ENCODE measurements at places on chromosomes 7 and 10. TPM values are rescaled to one million over a fixed set of nuclear protein-coding genes. Genes with fewer than 3 reads are reported as not detected.

DNA sequence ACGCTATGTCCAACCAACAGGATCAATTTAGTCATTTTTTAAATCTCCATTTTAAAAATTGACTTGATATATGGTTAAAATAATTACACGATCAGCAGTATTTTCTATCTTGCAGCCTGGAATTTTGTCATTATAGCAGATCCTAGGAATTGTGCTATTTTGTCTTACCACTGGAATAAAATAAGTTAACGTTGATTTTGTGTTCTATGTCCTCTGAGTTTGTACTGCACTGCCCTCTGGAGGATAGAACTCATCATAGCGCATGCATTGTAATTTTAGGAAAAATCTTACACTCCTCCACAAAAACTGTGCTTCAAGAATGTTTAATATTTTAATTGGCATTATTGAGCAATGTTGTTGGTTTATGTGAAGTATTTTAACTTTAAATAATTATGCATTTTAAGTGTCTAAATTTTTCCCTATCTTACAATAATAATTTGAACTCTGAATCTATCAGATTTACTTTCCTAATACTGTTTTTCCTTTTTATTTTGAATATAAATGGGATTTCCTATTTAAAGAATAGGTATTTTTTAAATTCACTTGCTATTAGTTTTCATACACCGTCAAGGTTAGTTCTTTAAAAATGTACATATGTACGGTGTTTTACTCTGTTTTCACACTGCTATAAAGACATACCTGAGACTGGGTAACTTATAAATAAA is 220.1 kb downstream of the PPP1R3A start:
- no peak for DNase-seq

GRCh38 chr10:79116368-79116767 is 47.6 kb downstream of the ZMIZ1 start:
- no peak for DNase-seq

DNA sequence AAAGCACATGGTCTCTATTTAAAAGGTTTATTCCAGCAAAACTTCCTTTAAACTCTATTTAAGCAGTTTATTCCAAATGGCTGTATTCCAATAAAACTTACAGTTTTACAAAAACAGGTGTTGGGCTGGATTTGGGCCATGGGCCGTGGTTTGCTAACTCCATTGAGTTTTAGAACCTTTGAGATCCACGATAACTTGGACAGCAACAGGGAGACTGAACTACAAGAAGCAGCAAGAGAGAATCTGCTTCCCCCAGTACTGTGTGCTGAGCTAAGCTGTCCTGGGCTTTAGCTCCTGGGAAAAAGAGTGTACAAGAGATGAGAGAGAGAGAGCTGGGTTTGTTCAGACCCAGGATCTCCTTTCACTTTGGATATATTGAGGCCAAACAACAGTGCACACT is 204.0 kb upstream of the CELF2 start:
- DNase-seq: no peak

- no peak for DNase-seq
Measured at GRCh38 chr7:73520673-73521635, 1.1 kb downstream of the BAZ1B start.

DNA sequence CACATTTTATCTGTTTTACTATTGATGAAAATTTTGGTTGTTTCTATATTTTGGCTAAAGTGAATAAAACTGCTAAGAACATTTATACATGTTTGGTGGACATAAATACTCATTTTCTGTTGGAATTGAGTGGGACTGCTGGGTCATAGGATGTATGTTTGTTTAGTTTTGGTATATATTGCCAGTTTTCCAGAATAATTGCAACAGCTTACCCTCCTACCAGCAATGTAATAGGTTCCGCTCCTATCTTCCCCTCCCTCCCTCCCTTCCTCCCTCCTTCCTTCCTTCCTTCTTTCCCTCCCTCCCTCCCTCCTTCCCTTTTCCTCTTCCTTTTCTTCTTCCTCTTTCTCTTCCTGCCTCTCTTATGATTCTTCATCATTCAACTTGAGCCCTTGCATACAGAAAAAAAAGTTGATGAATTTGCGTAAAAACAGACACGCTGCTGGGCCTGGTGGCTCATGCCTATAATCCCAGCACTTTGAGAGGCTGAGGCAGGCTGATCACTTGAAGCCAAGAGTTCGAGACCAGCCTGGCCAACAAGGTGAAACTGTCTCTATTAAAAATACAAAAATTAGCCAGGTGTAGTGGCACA is 23.5 kb downstream of the VKORC1L1 start:
- no peak for DNase-seq

DNA sequence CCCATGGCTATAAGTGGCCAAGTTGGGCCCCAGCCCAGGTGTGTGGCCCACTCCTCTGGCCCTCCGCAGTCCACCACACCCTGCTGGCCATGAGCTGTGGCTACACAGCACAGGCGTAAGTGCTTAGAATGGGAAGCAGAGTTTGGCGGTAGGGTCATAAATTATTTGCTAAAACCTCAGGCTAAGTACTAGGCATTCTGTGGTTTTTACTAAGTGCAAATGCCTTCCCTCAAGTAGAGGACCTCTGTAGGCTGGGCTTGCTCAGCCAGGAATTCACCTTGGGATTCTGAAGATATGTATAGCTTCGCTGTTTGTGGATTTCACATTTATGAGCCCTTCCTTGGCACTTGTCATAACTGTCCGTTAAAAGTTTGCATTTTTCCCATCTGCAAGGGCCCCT is 44.8 kb upstream of the LOXL4 start:
- no peak for DNase-seq

DNA sequence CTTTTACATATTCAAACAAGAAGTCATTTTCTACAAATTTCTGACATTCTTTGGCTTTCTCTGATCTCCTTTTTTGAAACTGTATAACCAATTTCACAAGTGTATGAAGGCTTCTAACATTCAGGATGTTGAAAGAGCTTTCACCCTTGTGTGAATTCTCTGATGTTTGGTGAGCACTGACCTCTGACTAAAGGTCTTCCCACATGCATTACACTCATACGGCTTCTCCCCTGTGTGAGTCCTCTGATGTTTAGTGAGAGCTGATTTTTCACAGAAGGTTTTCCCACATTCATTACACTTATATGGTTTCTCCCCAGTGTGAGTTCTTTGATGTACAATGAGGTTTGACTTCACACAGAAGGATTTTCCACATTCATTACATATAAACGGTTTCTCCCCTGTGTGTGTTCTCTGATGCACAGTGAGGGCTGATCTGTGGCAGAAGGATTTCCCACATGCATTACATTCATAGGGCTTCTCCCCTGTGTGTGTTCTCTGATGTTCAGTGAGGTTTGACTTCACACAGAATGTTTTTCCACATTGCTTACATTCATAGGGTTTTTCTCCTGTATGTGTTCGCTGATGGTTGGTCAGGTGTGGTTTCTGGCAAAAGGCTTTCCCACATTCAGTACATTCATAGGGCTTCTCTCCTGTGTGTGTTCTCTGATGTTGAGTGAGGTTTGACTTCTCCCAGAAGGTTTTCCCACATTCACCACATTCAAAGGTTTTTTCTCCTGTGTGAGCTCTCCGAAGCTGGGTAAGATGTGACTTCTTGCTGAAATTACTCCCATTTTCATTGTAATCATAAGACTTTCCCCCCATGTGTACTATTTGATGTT is 25.7 kb downstream of the ZNF248 start:
- DNase-seq: no peak

DNA sequence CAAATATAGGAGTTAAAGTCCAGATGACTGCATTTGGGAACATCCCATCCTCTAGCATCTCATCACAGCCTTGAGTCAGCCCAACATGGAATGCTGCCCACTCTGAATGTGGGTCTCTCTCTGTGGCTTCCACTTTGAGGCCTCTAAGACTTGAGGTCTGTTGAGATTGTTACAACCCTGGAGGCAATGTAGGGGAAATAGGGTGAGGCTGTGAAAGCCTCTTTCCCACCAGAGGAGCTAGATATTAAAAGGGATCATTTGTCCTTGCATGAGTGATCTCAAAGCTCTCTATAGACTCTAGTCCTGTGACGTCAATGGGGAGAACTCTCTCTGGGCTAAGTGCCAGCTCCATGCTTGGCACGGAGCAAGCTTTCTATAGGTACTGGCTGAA is 6.4 kb upstream of the GOLGA7B start:
- no peak for DNase-seq

GRCh38 chr7:14414274-14414986 is 425.0 kb upstream of the ETV1 start:
- no peak for DNase-seq

DNA sequence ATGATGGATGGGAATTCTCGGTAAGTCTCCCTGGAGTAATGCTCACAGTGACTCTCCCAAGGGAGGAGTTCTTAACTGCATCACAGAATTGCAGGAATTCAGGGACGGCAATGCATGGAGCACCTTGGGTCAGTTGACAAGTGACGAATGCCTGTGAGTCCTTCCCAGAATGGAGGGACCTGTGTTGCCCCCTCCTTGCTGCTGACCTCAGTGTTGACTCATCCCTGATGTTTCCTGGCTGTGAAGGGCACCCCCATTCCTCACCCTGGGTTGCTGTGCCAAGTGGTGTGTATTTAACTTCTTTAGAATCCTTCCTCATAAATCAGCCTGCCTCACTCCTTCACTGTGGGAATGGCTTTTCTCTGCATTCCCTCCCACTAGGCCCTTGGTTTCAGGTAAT is 98.9 kb downstream of the LRMDA start:
- DNase-seq: no peak

DNA sequence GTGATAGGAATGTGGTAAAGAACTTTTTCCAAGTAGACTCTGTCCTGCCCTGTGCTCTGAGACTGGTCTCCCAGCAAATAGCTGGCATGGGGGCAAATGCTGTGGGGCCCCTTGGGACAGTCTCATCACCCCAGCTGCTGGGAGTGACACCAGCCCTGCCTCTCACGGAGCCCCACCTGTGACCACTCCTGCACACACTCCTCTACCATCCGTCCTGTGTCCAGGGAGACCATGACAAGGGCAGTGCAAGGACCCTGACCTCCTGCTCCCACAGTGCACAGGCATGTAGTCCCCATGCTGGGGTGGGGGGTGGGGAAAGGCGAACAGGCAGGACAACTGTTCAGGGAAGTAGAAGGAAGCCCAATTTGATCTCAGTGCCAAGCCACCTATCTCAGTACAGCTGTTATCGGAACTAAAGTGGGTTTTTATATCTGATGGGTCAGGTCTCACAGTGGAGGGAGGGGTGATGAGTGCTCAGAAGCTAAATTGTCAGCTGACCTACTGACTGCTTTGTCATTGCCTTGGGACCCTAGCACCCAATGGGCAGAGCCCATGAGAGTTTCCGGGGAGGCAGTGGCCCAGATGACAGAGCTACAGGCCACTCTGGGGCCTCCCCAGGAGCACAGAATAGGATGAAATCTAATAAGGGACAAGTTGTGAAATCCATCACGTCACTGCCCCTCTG is 24.5 kb downstream of the VSTM4 start:
- DNase-seq: no peak

GRCh38 chr10:77819210-77820112 is 107.1 kb downstream of the DLG5 start:
- no peak for DNase-seq

- DNase-seq: no peak
Measured at GRCh38 chr10:95559471-95559870, 1.7 kb downstream of the SORBS1 start.

DNA sequence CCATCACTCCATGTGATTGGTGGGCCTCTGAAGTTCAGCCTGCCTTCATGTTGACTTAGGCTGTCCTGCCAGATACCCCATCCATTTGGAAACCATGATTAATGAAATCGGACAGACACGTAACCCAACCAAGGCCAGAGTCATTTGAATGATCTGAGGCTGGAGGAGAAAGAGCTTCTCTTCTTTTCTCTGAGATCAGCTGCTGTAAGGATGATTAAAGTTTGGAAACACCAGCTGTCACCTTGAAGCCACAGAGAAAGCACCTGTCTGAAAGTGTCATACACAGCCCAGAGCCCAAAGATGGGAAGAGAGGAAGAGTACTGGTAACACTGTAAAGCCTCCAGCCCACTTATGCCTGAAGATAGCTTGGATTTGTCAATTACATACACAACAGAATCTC is 22.9 kb downstream of the NEBL start:
- no peak for DNase-seq

GRCh38 chr10:86960003-86960862 is 1.8 kb downstream of the SNCG start:
- no peak for DNase-seq

- DNase-seq: no peak
Measured at GRCh38 chr10:69647819-69648218, 17.8 kb downstream of the FAM241B start.

DNA sequence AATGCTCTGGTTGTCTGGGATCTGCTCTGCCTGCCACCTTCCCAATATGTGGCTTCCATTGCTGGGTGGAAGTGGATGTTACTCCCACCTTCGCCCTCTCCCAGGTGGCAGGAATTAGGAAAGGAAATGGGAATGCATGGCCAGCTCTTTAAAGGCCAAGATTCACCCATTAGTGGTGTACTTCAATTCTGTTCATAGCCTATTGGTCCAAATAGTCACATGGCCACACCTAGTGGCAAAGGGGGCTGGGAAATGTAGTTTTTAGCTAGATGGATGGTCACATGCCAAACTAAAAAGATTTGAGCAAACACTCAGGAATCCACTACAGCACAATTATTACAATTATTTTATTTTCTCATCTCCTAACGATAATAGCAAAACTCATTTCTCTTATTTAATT is 135.1 kb downstream of the NPY start:
- no peak for DNase-seq

DNA sequence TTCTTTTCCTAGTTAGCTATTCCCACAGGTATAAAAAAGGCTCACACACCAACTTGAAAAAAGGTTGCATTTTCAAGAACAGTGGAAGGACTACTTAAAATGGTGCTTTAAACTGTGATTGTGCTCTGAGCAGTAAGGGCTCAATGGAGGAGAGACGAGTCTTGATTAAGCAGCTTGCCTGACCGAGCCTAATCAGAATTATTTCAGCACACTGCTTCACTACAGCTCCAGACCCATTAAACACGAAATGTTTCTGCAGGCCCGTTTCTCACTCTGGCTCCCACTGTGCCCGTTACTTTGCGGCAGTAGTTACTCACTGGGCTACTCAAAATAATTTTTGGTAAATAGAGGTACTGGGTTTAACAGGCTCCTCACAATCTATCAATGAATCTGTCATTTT is 126.0 kb downstream of the NRCAM start:
- no peak for DNase-seq

- DNase-seq: no peak
Measured at GRCh38 chr7:1070544-1071011, 17.3 kb upstream of the GPER1 start.

- DNase-seq: no peak
Measured at GRCh38 chr7:107691716-107692115, 31.1 kb downstream of the SLC26A4 start.

Gene CHST15
- total RNA-seq: 73.6 TPM

Gene RSPH10B2
- 0.81 TPM for total RNA-seq

Gene MOGAT3
- total RNA-seq: not detected

Gene PILRA
- 2.5 TPM for total RNA-seq

Gene WDFY4
- not detected for total RNA-seq

Gene SH2D4B
- total RNA-seq: not detected

Gene SNCG
- total RNA-seq: not detected
